ENCODE measurements at places on chromosomes 7 and 10. TPM values are rescaled to one million over a fixed set of nuclear protein-coding genes. Genes with fewer than 3 reads are reported as not detected.

GRCh38 chr7:114715907-114716306 is 206.0 kb upstream of the MDFIC start:
- H3K27ac ChIP-seq = no peak overlapping the region
- no peaks in the 10 kb centered on the region for H3K27me3 ChIP-seq
- no peak overlapping the region for H3K4me3 ChIP-seq

- H3K36me3 ChIP-seq = no peaks in the 10 kb centered on the region
- peak; percentile 27 for DNase-seq
- no peaks in the 10 kb centered on the region for H3K4me1 ChIP-seq
Observed at GRCh38 chr7:98870121-98870651, 372 bp upstream of the TMEM130 start.

DNA sequence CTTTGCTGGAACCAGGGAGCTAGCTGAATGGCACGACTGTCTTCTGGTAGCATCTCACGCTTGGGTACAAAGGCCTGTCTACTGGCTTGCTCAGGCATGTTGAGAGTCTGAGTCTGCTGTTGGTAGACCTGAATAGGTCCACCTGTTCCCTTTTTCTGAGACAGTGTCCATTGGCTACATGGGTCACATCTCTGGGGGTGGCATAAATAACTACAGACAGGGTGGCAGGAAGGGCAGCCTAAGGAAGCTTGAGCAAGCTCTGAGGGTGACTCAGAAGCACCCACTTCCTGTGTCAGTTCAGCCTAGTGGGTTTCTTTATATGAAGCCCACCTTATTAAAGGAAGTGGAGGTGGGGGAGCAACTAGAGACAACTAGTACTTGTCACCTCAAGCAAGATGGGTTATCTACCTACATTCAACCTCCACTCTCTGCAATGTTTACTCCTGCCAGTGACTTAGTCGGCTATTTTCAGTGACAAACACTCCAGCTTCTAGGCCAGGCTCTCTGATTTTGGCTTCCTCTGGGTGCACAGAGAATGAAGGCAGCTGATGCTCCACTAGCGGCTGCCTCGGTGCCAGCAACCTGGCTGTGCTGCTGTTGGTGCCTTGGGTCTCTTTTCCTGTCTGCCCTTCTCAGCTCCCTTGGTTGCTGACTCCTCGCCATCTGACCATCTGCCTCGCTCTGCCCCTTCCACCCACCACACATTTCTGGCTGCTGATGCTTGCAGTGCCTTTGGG is 5.7 kb upstream of the ZYX start:
- peaks cover 41% of the 10 kb centered on the region for H3K4me1 ChIP-seq
- H3K4me3 ChIP-seq = no peak overlapping the region
- DNase-seq = peak; percentile 28
- H3K27ac ChIP-seq = no peak overlapping the region
- H3K27me3 ChIP-seq = no peaks in the 10 kb centered on the region

- no peak overlapping the region for H3K4me3 ChIP-seq
- no peaks in the 10 kb centered on the region for H3K4me1 ChIP-seq
- no peak for DNase-seq
- H3K27ac ChIP-seq = no peak overlapping the region
- no peaks in the 10 kb centered on the region for H3K36me3 ChIP-seq
Observed at GRCh38 chr10:120335553-120335952, 121.5 kb upstream of the PLPP4 start.

- H3K4me3 ChIP-seq = no peak overlapping the region
- H3K36me3 ChIP-seq = no peaks in the 10 kb centered on the region
- DNase-seq = peak; percentile 13
- H3K4me1 ChIP-seq = no peaks in the 10 kb centered on the region
- H3K27me3 ChIP-seq = no peaks in the 10 kb centered on the region
Observed at GRCh38 chr7:134926396-134926795, 59.9 kb upstream of the AGBL3 start.

GRCh38 chr10:102247734-102248133 is 2.4 kb downstream of the GBF1 start:
- DNase-seq = no peak
- H3K4me3 ChIP-seq = peak overlapping the region; percentile 90
- H3K27me3 ChIP-seq = no peaks in the 10 kb centered on the region
- no peak overlapping the region for H3K27ac ChIP-seq
- H3K36me3 ChIP-seq = no peaks in the 10 kb centered on the region
- H3K4me1 ChIP-seq = peaks cover 33% of the 10 kb centered on the region

DNA sequence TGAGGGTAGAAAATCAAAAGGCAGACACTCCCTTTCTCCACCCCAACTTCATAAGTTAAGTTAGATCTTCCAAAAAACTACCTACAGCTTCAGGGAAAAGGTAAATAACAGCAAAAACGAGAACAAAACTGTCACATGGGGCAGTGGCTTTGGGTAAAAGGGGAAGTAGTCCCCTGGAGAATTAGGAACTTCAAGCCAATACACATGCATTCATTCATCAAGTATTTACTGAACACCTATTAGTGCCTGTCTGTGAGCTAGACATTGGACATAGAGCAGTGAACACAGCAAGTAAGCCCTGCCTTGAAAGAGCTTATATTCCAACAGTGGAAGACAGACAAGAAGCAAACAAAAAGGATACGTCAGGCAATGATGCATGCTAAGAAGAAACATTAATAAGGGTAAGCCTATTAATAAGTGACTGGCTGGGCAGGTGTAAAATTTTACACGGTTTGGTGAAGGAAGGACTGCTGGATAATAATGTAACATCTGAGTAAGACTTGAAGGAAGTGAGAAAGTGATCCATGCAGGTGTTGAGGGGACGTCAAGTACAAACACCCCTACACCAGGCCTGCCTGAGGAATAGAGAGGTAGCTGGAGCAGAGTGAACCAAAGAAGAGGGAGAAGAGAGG is 69.6 kb upstream of the RAPGEF5 start:
- no peaks in the 10 kb centered on the region for H3K27me3 ChIP-seq
- no peak overlapping the region for H3K27ac ChIP-seq
- no peak for DNase-seq
- no peak overlapping the region for H3K4me3 ChIP-seq
- peaks cover 6% of the 10 kb centered on the region for H3K4me1 ChIP-seq

DNA sequence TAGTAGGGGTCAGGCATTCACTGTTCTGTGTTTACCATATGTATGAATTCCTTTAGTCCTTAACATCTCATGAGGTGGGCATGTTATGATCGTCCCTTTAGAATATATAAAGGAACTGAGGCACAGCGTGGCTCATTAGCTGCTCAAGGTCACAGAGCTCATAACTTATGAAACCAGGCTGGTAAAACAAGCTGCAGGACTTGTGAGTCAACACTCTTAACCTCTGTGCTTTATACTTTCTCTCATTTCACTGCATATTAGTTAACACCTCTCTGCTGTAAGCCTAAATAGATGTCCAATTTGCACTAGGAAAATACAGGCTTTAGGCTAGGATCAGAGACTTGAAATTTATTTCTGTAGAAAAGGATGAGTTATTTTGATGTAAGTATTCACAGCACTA is 180.3 kb upstream of the HDAC9 start:
- H3K36me3 ChIP-seq = no peaks in the 10 kb centered on the region
- H3K4me3 ChIP-seq = no peak overlapping the region
- no peak for DNase-seq

DNA sequence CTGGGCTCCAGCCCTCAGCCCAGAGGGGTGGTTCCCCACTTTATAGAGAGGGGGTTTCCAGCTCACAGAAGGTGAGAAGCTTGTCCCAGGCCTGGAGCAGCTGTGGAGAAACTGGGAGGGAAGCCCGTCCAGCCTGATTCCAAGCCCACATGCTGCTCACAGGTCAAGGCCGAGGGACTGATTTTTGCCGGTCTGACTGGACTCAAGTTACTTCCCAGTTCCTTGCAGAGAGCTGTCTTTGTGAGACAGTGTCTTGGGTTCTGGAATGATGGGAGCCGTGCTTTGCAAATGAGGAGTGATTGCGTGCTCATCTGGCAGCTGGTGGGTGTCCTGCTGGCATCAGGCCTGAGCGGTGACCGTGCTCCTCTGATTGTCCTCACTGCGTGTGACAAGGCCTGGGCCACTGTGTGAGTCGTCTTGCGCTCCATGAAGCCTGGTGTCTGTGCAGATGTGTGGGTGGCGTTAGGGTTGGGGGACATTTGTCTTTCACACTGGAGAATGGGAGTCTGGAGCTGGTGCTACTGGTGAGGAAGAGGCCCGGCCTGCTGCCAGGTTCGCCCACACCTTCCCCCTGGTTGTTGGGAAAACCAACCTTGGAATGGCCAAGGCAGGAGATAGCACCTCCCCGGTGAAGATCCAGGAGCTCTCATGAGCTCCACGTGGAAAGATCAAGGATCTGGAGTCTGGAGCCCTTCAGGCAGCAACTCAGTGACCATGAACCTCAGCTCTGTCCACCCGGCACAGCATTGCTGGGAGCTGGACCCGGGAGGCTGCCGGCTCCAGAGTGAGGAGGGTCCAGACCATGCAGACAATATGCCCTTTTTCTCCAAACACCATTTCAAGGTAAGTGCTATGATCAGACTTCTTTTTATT is 129.6 kb downstream of the SMURF1 start:
- no peak overlapping the region for H3K27ac ChIP-seq
- no peak for DNase-seq
- no peaks in the 10 kb centered on the region for H3K4me1 ChIP-seq
- no peaks in the 10 kb centered on the region for H3K27me3 ChIP-seq

- 0 out of 2 replicates have a peak overlapping the region, but pooled peaks have one; percentile 2 for H3K27ac ChIP-seq
- H3K27me3 ChIP-seq = no peaks in the 10 kb centered on the region
- no peak overlapping the region for H3K4me3 ChIP-seq
- no peak for DNase-seq
- no peaks in the 10 kb centered on the region for H3K36me3 ChIP-seq
- H3K4me1 ChIP-seq = peaks cover 13% of the 10 kb centered on the region
Observed at GRCh38 chr10:36391405-36391804, 734.0 kb upstream of the ANKRD30A start.

GRCh38 chr10:71832967-71833366 is 18.1 kb downstream of the PSAP start:
- no peak overlapping the region for H3K4me3 ChIP-seq
- peaks cover 21% of the 10 kb centered on the region for H3K4me1 ChIP-seq
- DNase-seq = no peak

- DNase-seq = peak; percentile 22
- H3K36me3 ChIP-seq = no peaks in the 10 kb centered on the region
- peaks cover 16% of the 10 kb centered on the region for H3K4me1 ChIP-seq
- no peak overlapping the region for H3K27ac ChIP-seq
- H3K4me3 ChIP-seq = no peak overlapping the region
Observed at GRCh38 chr7:84455788-84456187, 261.2 kb upstream of the SEMA3A start.

- no peak overlapping the region for H3K27ac ChIP-seq
- no peaks in the 10 kb centered on the region for H3K27me3 ChIP-seq
Observed at GRCh38 chr7:55245271-55245723, 119.8 kb upstream of the LANCL2 start.

DNA sequence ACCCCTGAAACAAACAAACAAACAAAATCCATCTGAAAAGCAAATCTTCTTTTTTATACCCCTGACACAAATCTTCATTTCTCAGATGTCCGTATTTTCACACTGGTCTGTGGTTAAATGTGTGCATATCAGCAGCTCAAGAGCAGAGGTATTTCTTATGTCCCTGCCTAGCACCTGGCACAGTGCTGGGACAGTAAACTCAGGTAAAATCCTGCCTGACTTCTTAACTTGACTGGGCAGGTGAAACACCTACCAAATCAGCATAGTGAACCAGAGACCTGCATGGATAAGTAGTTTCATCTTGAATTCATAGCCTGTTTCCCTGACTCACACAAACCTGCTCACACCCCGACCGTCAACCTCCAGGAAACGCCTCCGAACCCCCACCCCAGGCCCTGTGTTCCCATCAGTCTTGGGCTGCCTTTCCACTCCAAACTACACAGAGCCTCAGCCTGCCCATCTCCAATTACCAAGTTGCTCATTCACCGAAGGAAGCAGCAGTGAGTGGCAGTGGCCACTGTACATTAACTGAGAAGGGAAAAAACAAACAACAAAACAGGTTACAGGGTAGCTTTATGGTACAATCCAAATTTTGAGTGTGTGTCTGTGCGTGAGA is 109.9 kb downstream of the HECTD2 start:
- H3K4me1 ChIP-seq = no peaks in the 10 kb centered on the region
- H3K27me3 ChIP-seq = no peaks in the 10 kb centered on the region
- DNase-seq = no peak
- no peak overlapping the region for H3K27ac ChIP-seq
- no peaks in the 10 kb centered on the region for H3K36me3 ChIP-seq

GRCh38 chr10:25059990-25060389 is 43.6 kb downstream of the THNSL1 start:
- peaks cover 28% of the 10 kb centered on the region for H3K4me1 ChIP-seq
- H3K27me3 ChIP-seq = no peaks in the 10 kb centered on the region
- DNase-seq = peak; percentile 89
- 0 out of 2 replicates have a peak overlapping the region, but pooled peaks have one; percentile 18 for H3K4me3 ChIP-seq

DNA sequence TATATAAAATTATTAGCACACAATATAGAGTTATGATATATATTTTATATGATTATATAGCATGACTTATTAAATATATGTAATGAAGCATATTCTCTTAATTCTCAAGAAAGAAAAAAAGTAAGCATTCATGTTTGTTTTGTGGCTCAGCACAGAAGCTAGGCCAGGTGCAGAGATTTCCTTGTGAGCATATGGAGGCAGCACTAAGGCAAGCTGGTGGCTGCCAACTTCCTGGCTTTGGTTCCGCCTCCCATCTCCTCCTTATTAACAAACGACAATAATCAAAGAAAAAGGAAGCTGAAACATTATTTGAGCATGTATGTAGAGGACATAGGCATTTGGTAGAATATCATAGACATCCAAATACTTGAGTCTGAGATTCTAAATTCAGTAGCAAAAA is 130.3 kb downstream of the ST7 start:
- no peaks in the 10 kb centered on the region for H3K27me3 ChIP-seq
- H3K36me3 ChIP-seq = no peaks in the 10 kb centered on the region
- DNase-seq = no peak

DNA sequence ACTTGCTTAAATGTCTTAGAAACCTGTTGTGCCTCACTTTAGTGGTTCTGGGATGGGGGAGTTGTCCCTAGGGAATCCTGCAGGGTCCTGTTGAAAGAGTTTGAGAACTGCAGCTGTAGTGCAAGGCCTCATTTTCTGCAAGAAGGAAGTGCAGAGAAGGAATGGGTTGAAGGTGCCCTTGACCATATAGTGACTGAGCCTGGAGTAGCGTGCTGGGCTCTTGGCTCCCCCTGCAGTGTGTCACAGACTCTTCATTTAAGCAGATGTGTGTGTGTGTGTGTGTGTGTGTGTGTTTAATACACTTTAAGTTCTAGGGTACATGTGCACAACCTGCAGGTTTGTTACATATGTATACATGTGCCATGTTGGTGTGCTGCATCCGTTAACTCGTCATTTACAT is 92.2 kb downstream of the GRK5 start:
- H3K4me1 ChIP-seq = peaks cover 38% of the 10 kb centered on the region
- no peak overlapping the region for H3K27ac ChIP-seq
- DNase-seq = no peak
- no peak overlapping the region for H3K4me3 ChIP-seq

GRCh38 chr7:42350801-42351200 is 113.8 kb upstream of the GLI3 start:
- H3K27me3 ChIP-seq = no peaks in the 10 kb centered on the region
- no peaks in the 10 kb centered on the region for H3K36me3 ChIP-seq
- H3K27ac ChIP-seq = no peak overlapping the region
- H3K4me1 ChIP-seq = peaks cover 5% of the 10 kb centered on the region
- peak; percentile 37 for DNase-seq
- H3K4me3 ChIP-seq = no peak overlapping the region

GLCCI1 gene
- 7.8 TPM for total RNA-seq

MYH16 gene
- 4.7 TPM for total RNA-seq

STEAP1B gene
- 0.47 TPM for total RNA-seq

TMEM176B gene
- not detected for total RNA-seq

CCM2 gene
- 61.5 TPM for total RNA-seq

CH25H gene
- not detected for total RNA-seq

CREB5 gene
- 5.2 TPM for total RNA-seq

SLC18A3 gene
- not detected for total RNA-seq

UNCX gene
- total RNA-seq = not detected

MSS51 gene
- total RNA-seq = 3.2 TPM

C10orf105 gene
- not detected for total RNA-seq

RARRES2 gene
- not detected for total RNA-seq

COPS6 gene
- total RNA-seq = 110 TPM

KLF14 gene
- not detected for total RNA-seq
